ENCODE measurements at places on chromosomes 2 and 18. TPM values are rescaled to one million over a fixed set of nuclear protein-coding genes. Genes with fewer than 3 reads are reported as not detected.

DNA sequence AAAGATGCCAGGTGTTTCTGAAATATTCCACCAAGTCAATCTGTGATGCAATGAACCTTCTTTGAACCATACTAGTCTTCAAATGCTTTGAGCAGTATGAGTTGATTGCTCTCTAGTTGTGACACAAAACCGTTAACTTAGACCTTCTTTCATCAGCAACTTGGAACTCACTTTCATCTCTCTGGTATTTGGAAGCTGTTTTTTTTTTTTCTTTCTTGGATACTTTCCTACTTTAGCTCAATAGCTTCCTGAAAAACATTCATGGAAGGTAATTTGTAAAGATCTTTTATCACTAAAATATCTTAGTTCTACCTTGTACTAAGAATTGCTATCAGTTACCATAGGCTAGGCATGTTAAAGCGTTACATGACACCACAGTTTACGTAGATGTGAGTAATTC lies 1071.9 kb upstream of the CHAC2 start:
- no peak for DNase-seq
- H3K4me1 ChIP-seq = no peaks in the 10 kb centered on the region
- H3K27ac ChIP-seq = no peak overlapping the region
- H3K27me3 ChIP-seq = peaks cover 2% of the 10 kb centered on the region
- H3K4me3 ChIP-seq = no peak overlapping the region
- H3K36me3 ChIP-seq = peaks cover 1% of the 10 kb centered on the region

GRCh38 chr18:57027190-57027708 lies 119.6 kb upstream of the BOD1L2 start:
- no peak for DNase-seq
- peaks cover 7% of the 10 kb centered on the region for H3K4me1 ChIP-seq
- no peak overlapping the region for H3K4me3 ChIP-seq

Gene ATG4B
- 57.2 TPM for total RNA-seq

Gene CCDC121
- 2.7 TPM for total RNA-seq

Measured in chondrocyte (in vitro differentiated cells).